ENCODE measurements at places on chromosomes 6 and 20. TPM values are rescaled to one million over a fixed set of nuclear protein-coding genes. Genes with fewer than 3 reads are reported as not detected.

Gene HLA-G
- total RNA-seq: 0.41 TPM

Gene NCOA5
- total RNA-seq: 34.9 TPM

Gene EGFL8
- total RNA-seq: 37.4 TPM

Gene CBFA2T2
- 17.5 TPM for total RNA-seq

Gene ZC2HC1B
- 0.28 TPM for total RNA-seq

Gene DCDC2
- 0.13 TPM for total RNA-seq

Gene BPIFB1
- total RNA-seq: not detected

Gene SNAP91
- 1.5 TPM for total RNA-seq

Gene SLC44A4
- total RNA-seq: 1.6 TPM

Gene TNFAIP3
- total RNA-seq: 22.6 TPM

Gene MOG
- total RNA-seq: not detected

DNA sequence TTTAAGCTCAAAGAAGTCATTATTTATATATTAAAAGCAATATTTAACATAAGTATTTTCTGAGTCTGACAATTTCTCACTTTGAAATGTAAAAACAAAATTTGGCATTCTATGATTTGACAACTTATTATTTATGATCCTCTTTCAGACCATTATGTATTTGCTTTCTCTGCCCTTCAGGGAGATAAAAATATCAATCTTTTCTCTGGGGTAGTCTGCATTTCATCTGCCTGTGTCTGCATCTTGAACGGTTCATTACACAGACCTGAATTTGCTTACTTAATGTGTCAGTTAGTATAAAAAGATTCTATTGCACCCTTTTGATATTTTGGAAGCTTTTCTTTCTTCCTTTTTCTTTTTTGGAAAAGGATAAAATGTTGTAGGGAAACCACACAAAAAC is 354.0 kb upstream of the RGS17 start:
- H3K27me3 ChIP-seq: peaks cover 1% of the 10 kb centered on the region
- no peaks in the 10 kb centered on the region for H3K36me3 ChIP-seq
- DNase-seq: no peak
- no peak overlapping the region for H3K27ac ChIP-seq

- DNase-seq: no peak
- no peaks in the 10 kb centered on the region for H3K27me3 ChIP-seq
- no peaks in the 10 kb centered on the region for H3K36me3 ChIP-seq
- no peaks in the 10 kb centered on the region for H3K4me1 ChIP-seq
- H3K4me3 ChIP-seq: no peak overlapping the region
Observed at GRCh38 chr20:40521962-40522361, 167.1 kb downstream of the MAFB start.

DNA sequence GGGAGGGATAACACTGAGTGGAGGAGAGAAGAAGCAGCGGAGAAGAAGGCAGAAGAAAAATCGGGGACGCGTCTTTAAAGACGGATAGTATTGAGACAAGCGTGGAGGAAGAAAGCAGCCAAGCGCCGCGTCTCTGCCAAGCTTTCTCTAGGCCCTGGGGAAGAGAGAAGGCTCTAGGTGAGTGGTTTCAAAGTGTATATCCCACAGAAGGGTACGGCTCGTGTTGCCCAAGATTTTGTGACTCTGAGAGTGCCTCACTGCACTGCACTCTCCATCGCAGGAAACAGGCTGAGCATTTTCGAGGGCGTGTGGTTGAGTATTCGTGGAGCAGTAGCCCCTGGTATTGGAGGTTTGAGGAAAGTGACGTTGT is 185.4 kb downstream of the TRIM27 start:
- H3K36me3 ChIP-seq: peaks cover 4% of the 10 kb centered on the region
- H3K4me1 ChIP-seq: peaks cover 29% of the 10 kb centered on the region
- peak overlapping the region; percentile 86 for H3K4me3 ChIP-seq
- peaks cover 13% of the 10 kb centered on the region for H3K27me3 ChIP-seq
- H3K27ac ChIP-seq: no peak overlapping the region

DNA sequence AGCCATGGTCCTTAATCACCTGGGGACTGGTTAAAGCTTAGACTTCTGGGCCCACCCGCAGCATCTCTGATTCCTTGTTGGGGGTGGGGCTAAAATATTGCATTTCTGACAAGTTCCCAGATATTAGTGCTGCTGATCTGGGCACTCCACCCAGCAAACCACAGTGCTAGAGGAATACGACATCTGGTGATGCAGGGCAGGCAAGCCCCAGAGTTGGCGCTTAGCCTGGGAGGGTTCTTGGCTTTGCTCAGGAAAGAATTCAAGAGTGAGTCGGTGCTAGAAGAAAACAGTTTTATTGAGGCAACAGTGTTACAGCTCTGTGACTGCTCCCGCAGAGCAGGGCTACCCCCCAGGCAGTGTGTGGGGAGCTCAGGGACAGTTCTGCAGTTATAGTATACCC is 210.7 kb downstream of the TFAP2C start:
- no peak overlapping the region for H3K27ac ChIP-seq
- DNase-seq: no peak
- peaks cover 3% of the 10 kb centered on the region for H3K27me3 ChIP-seq
- H3K4me1 ChIP-seq: peaks cover 8% of the 10 kb centered on the region
- no peak overlapping the region for H3K4me3 ChIP-seq
- H3K36me3 ChIP-seq: no peaks in the 10 kb centered on the region

- DNase-seq: no peak
- no peak overlapping the region for H3K4me3 ChIP-seq
- H3K4me1 ChIP-seq: peaks cover 7% of the 10 kb centered on the region
- H3K27ac ChIP-seq: no peak overlapping the region
- H3K27me3 ChIP-seq: peaks cover 2% of the 10 kb centered on the region
- H3K36me3 ChIP-seq: no peaks in the 10 kb centered on the region
Observed at GRCh38 chr20:16479666-16480065, 93.6 kb downstream of the KIF16B start.

- no peaks in the 10 kb centered on the region for H3K36me3 ChIP-seq
- no peak for DNase-seq
- H3K4me1 ChIP-seq: no peaks in the 10 kb centered on the region
Observed at GRCh38 chr6:98975421-98975820, 27.7 kb upstream of the FBXL4 start.

- H3K27me3 ChIP-seq: no peaks in the 10 kb centered on the region
- H3K27ac ChIP-seq: no peak overlapping the region
- no peak for DNase-seq
- no peak overlapping the region for H3K4me3 ChIP-seq
- no peaks in the 10 kb centered on the region for H3K36me3 ChIP-seq
Observed at GRCh38 chr6:159399751-159400221, 230.6 kb downstream of the FNDC1 start.

DNA sequence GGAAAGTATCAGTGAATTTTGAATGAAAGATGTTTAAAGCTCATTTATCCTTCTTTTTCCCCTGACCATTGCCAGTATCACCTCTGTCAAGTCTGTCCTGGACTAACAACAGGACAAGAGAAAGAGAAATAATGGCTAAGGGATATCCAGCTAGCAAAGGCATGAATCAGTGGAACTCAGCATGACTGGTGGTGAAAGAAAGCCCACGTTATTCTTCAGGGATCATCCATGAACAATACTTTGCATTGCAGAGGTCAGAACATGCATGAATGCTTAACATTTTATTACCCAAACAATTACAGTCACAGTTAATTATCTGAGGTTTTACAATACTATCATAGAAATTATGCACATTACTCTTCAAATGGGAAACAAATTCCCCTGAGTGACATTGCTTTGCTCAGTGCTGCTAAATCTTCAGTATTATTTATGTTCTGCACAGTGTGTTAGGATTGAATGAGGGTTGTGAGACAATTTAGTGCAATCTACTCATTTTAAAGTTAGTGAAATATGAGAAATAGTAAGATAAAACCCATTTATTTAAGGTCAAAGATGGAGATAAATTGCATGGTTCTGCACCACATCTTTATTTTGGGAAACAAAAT is 350.7 kb downstream of the KHDRBS2 start:
- H3K36me3 ChIP-seq: no peaks in the 10 kb centered on the region
- H3K27me3 ChIP-seq: peaks cover 3% of the 10 kb centered on the region
- H3K4me3 ChIP-seq: no peak overlapping the region
- DNase-seq: no peak
- H3K4me1 ChIP-seq: peaks cover 3% of the 10 kb centered on the region

- H3K27me3 ChIP-seq: no peaks in the 10 kb centered on the region
- peak overlapping the region; percentile 21 for H3K27ac ChIP-seq
- H3K4me3 ChIP-seq: no peak overlapping the region
- no peaks in the 10 kb centered on the region for H3K36me3 ChIP-seq
- H3K4me1 ChIP-seq: peaks cover 20% of the 10 kb centered on the region
- DNase-seq: no peak
Observed at GRCh38 chr20:58565461-58566175, 50.4 kb upstream of the APCDD1L start.

GRCh38 chr6:140281236-140281635 is 906.8 kb upstream of the CITED2 start:
- H3K27ac ChIP-seq: no peak overlapping the region
- no peaks in the 10 kb centered on the region for H3K27me3 ChIP-seq
- no peak overlapping the region for H3K4me3 ChIP-seq
- H3K36me3 ChIP-seq: no peaks in the 10 kb centered on the region
- no peak for DNase-seq

DNA sequence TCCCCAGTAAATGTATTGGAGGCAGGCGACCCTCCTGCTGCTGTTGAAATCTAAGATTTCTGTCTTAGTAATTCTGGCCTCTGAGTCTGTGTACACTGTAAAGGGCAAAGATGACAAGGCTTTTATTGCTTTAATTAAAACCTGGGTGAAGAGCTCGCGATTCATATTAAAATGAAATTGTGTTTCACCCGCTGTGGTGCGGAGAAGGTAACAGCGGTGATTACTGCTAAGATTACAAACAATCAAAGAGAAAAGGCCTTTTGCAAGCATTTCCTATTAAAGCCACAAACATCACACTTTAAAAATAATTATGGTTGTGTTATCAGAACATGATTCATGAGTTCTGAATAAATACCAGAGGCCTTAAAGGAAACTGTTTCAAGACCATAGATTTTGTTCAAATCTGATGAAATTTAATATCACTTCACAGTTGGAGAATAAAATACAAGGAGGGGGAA is 69.3 kb downstream of the TOX2 start:
- H3K4me3 ChIP-seq: no peak overlapping the region
- no peak overlapping the region for H3K27ac ChIP-seq
- H3K27me3 ChIP-seq: peaks cover 8% of the 10 kb centered on the region
- peaks cover 25% of the 10 kb centered on the region for H3K4me1 ChIP-seq

DNA sequence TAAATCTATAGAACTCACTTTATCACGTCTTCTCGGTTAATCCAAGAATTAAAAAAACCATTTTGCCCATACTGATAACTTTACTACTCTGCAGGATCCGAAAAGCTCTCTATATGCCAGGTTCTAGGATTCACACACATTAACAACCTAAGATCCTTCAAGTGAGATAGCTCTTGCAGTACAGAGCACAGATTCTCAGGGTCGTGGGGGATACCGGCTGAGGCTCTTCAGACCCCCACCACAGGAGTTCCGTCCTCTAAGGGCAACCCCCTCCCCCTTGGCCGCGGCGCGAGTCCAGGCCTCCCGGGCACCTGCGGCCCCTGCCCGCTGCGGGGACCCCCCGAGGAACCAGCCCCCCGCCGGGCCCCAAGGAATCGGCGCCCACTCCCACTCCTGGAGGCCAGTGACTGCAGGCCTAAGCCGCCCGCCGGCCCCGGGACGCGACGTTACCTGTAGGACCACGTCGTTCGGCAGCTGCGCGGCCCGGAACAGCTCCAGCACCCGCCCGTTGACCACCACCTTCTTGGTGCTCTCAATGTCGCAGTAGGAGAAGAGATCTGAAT is 892 bp downstream of the REPS1 start:
- H3K27ac ChIP-seq: peak overlapping the region; percentile 57
- H3K4me1 ChIP-seq: peaks cover 13% of the 10 kb centered on the region
- H3K4me3 ChIP-seq: peak overlapping the region; percentile 95
- peaks cover 10% of the 10 kb centered on the region for H3K27me3 ChIP-seq

DNA sequence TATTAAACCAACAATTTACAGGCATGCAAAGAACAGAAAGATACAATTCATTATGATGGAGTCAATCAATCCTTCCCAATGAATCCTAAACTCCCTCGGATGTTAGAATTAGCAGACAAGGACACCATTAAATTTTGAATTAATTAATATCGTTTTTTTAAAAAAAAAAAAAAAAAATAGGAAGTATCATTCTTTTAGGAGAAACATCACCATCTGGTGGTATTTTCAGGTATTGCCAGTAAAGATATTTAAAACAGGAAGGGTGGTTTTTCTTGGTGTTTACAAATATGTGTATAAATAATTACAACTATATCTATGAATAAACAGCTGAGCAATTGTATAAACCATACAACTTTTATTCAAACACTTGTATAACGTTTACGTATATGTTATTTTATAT is 564.4 kb downstream of the HAO1 start:
- no peak overlapping the region for H3K4me3 ChIP-seq
- H3K27ac ChIP-seq: no peak overlapping the region
- H3K4me1 ChIP-seq: no peaks in the 10 kb centered on the region
- H3K27me3 ChIP-seq: no peaks in the 10 kb centered on the region
- DNase-seq: no peak
- no peaks in the 10 kb centered on the region for H3K36me3 ChIP-seq

DNA sequence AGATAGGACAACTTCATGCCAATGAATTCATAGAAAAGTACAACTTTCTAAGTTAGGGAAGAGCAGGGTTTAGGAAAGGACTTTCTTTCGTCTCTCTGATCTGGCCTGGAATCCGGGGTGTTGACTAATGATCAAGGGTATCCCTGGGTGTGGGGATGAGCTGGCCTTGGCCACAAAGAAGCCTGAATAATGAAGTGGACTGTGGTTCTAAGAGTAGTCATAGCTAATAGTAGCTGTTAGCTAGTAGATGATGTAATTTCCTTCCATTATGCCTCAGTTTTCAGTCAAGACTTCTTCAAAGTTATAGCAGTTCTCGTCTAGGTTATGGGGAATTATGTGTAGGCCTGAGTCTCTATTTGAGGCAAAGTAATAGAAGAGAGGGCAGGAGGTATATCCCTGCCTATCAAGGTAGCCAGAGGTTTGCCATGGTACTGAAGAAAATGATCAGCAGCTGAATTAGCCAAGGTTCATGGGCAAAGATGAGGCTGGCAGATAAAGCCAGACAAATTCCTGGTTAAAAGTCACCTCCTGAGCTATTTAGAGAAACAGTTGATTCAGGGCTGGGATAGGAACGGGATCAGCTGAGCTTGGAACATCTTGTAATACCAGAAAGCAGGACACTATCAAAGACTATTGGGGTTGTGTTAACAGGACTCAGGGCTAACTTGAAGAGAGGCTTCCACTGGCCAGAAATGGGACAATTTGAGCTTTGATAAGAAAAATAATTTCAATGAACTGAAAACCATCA is 18.7 kb upstream of the TRPC4AP start:
- peaks cover 13% of the 10 kb centered on the region for H3K36me3 ChIP-seq
- peak overlapping the region; percentile 43 for H3K27ac ChIP-seq

- H3K4me1 ChIP-seq: no peaks in the 10 kb centered on the region
- H3K27me3 ChIP-seq: no peaks in the 10 kb centered on the region
- no peak overlapping the region for H3K27ac ChIP-seq
- no peak overlapping the region for H3K4me3 ChIP-seq
Observed at GRCh38 chr6:19452495-19452894, 384.7 kb upstream of the ID4 start.

- H3K27me3 ChIP-seq: no peaks in the 10 kb centered on the region
- H3K36me3 ChIP-seq: no peaks in the 10 kb centered on the region
- no peak for DNase-seq
- H3K4me3 ChIP-seq: no peak overlapping the region
Observed at GRCh38 chr6:138044458-138044857, 62.8 kb downstream of the PERP start.

GRCh38 chr6:118893064-118893806 is 717 bp upstream of the ASF1A start:
- peaks cover 22% of the 10 kb centered on the region for H3K4me1 ChIP-seq
- H3K4me3 ChIP-seq: peak overlapping the region; percentile 93
- no peaks in the 10 kb centered on the region for H3K36me3 ChIP-seq
- peaks cover 11% of the 10 kb centered on the region for H3K27me3 ChIP-seq
- peak; percentile 29 for DNase-seq

- peaks cover 8% of the 10 kb centered on the region for H3K4me1 ChIP-seq
- H3K36me3 ChIP-seq: no peaks in the 10 kb centered on the region
- no peaks in the 10 kb centered on the region for H3K27me3 ChIP-seq
- no peak for DNase-seq
- H3K4me3 ChIP-seq: no peak overlapping the region
- H3K27ac ChIP-seq: no peak overlapping the region
Observed at GRCh38 chr6:37239950-37240713, 17.4 kb upstream of the TBC1D22B start.

All from endothelial cell (in vitro differentiated cells).